ENCODE measurements at places on chromosomes 7 and 10.

DNA sequence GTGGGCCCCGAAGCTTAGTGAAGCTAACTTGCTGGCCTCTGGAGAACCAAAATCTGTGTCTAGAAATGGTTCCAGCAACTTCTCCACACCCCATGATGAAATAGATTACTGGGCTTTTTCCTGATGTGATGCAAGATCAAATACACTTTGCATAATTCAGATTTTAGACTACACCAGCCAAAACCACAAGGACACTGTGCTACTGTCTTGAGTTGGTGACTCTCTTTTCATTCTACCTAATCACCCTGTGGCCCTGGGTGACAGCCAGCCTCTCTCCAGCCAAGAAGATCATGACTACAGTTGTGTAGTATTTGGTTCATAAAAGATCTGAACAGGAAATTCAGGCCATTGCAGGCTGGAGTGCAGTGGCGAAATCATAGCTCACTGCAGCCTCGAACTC lies 22.2 kb downstream of the AZGP1 start:
- DNase-seq = peak; percentile 62

- no peak for DNase-seq
Measured at GRCh38 chr10:100143756-100144155, 42.1 kb downstream of the ERLIN1 start.

DNA sequence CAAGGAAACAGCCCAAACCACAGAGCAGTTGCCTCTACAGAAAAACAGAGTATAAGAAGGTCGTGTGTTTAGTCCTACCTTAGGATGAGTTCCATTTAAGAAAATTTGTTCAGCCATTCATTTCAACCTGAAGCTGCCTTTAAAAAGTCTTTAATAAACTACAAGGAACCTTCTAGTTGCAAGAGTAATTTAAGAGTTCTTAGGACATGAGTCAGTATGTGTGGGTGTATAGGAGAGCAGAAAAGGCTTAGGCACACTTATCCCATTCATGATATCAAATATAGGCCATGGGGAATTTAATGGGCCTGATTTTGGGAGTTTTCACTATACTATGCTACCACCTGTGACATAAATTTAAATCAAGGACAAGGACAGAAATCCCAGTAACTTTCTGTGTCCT lies 496.8 kb downstream of the TFEC start:
- peak; percentile 52 for DNase-seq

DNA sequence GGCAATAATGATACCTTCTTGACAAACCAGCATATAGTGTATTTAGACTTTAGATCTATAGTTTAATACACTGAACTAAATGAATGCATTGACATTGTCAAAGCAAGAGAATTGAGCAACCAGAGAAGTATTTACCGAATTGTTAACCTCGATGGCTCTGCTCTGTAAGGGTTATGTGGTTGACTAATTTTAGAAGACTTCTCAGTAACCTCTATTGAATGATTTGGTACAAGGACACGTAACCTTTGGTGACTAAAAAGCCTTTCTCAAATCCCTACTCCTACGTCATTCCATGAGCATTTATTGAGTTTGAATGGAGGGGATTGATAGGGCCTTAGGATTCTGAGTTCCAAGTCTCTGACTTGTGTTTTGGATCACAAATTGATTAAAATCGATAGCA lies 67.6 kb downstream of the MDFIC start:
- DNase-seq = peak; percentile 70

- no peak for DNase-seq
Measured at GRCh38 chr7:52838981-52839411, 196.4 kb upstream of the POM121L12 start.

GRCh38 chr7:149727053-149727898 lies 46.1 kb downstream of the ZNF467 start:
- no peak for DNase-seq

DNA sequence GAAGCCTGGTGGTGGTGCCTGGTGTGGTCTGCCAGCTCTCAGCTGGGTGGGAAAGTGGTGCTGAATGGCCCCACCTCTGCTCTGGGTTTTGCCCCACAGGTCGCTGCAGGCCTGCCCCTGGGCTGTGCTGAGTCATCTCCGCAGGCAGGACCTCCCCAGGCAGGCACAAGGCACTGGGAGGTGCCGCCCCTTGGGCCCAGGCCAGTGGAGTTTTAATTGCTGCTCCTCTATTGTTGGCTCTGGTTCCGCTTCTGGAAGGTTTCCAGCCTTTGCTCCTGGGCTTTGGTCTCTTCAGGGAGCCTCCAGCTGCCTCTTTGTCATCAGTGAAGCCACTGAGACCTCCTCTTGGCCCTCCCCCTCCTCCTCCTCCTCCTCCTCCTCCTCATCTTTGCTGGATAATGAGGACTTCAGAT lies 180.3 kb upstream of the GRB10 start:
- DNase-seq = peak; percentile 54

GRCh38 chr10:117541909-117542705 lies 439 bp upstream of the EMX2 start:
- peak; percentile 91 for DNase-seq

All from fibroblast of mammary gland (primary cell).